ENCODE measurements at places on chromosomes 12 and 14.

- no peak for DNase-seq
Observed at GRCh38 chr12:31702047-31702446, 26.8 kb downstream of the AMN1 start.

- DNase-seq: no peak
Observed at GRCh38 chr14:56400109-56400825, 179.3 kb upstream of the TMEM260 start.

GRCh38 chr12:67598598-67598997 lies 49.9 kb upstream of the DYRK2 start:
- no peak for DNase-seq

DNA sequence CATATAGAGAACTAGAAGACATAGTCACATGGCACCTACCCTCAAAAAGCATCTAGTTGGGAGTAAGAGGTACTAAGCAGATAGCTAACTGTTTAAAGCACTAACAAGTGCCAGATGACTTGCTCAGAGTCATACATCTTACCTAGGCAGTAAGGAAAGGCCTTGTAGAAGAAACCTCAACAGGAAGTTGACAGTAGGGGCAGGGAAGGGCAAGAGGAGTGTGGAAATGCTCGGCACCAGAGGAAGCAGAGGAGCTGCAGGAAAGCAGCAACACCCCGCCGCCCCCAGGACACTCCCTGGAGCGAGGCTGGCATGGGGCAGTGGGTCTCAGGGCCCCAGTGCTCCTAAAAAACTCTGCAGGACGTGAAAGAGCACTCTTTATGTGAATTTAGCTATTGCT lies 92.9 kb downstream of the PPP2R5C start:
- no peak for DNase-seq

DNA sequence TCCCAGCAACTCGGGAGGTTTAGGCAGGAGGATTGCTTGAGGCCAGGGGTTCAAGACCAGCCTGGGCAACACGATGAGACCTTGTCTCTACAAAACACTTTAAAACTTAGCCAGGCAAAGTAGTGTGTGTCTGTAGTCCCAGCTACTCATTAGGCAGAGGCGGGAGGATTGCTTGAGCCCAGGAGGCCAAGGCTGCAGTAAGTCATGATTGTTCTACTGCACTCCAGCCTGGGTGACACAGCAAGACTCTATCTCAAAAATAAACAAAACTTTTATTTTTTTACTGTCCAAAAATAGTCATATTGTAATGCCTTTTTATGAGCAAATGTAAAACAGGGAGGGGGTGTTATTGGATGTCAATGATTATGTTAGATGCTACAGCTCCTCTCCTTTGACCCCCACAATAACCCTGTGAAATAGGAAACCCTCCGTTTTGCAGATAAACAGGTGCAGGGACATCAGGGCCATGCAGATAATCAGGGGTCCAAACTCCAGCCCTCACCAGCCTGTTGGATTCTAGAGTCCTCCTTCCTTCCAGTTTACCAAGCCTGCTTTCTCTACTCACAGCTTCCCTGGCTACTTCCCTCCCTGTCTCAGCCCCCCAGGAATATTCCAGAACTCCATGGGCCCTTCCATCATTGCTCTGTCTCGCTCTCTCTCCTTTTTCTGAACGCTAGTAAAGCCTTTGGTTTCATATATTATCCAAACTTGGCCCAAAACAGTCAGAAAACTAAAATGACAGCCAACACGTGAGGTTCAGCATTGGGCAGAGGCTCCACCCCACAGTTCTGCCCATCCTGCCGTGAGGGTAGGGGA lies 5.9 kb upstream of the FBLN5 start:
- DNase-seq: no peak

- no peak for DNase-seq
Observed at GRCh38 chr14:93751946-93752655, 36.2 kb downstream of the PRIMA1 start.
